ENCODE measurements at places on chromosomes 2 and 18.

DNA sequence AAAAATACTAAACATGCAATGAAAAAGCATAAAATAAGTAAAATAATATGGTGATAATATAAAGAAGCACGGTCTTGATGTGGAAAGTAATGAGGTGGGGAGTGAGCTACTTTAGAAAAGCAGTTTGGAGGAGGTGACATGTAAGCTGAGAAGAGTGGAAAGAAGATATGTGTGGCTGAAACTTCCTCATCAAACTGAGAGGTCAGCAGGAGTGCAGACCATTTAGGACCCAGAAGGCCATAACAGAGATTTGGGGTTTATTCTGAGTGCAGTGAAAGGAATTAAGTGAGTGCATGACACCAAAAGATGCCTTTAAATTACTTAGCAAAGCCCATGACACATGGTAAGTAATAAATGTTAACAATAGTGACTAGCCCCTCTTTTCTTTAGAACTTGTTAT is 24.4 kb upstream of the TMEM182 start:
- no peak for DNase-seq

GRCh38 chr18:24630346-24630880 is 170.0 kb downstream of the HRH4 start:
- DNase-seq, result no peak

GRCh38 chr2:110933420-110933819 is 187.3 kb upstream of the BCL2L11 start:
- DNase-seq, result no peak

DNA sequence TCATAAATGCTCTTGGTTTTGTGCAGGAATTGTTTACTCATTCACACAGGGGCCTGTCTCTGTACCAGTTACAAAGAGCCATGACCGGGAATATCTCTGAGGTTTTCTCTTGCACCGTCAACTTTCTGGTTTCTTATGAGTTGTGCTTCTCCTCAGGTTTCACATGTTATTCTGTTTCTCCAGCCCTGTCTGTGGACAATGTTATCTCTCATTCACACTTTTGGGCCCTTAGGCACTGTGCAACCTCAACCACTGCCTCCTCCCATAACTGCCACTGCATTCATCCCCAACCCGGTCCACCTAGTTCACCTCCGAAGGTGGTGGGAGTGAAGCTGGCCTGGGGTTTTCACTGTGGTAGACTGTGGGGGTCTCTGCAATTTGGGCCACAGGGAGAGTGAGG is 22.5 kb upstream of the NEDD4L start:
- no peak for DNase-seq

GRCh38 chr2:74005786-74006185 is 21.1 kb downstream of the TET3 start:
- no peak for DNase-seq

DNA sequence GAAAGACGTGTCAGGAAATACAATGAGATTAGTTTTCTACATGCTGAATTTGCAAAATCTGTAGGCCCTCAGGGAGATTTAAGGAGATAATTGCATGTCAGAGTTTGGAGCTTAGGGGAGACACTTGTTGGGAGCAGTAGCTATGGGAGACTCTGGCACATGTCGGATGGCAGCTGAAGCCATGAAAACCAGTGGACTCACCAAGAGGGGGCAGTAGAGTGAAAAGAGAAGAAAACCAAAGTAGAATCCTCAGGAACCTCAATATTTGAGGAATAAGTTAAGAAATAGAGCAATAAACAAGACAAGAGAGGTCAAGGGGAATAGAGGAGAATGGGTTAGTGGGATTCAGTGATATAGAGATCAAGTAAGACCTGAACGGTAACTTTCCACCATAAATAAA is 24.8 kb downstream of the RUFY4 start:
- no peak for DNase-seq

DNA sequence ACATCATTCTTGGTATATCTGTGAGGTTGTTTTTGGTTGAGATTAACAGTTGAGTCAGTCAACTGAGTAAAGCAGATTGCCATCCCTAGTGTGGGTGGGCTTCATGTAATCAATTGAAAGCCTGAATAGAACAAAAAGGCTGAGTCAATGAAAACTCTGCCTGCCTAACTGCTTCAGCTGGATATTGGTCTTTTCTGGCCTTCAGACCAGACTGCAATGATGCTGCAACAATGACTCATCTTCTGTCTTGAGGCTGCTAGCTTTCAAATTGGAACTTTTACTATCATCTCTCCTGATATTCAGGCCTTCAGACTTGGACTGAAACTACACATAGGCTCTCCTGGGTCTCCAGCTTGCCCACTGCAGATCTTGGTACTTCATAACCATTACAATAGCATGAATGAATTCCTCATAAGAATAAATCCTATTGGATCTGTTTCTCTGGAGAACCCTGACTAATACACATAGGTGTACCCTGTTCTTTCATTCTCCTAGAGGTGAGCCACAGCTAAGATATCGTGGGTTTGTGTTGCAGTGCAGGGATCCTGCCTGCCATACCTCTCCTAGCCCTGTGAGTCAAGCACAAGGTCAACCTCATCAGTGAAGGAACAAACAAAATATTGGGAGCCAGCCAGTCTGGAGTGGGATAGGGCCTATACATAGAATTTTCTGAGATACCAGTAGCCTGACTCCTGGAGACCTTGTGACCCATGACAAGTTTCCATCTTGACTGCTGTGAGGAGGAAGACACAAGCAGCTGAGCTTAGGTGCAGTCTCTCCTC is 473.8 kb downstream of the DCC start:
- DNase-seq, result peak; percentile 3

- DNase-seq, result no peak
Observed at GRCh38 chr2:38723173-38723572, 28.0 kb downstream of the SRSF7 start.

DNA sequence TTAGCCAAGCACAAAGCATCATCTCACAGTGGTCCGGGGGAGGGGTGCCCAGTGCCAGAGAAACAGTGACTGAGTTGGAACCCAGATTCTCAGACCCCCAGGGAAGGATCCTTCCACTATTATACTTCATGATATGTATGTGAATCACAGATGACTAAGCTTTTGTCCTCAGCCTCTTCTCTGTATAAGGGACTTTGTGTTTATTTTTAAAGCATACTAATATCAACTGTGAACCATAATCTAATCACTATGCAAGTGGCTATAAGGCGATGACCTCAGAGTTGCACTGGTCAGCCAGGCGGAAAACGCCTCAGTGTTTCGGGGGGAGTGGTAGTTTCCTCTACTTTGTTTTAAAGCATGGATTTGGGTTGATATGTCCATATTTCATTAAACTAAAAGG is 160.4 kb upstream of the TMEM200C start:
- DNase-seq, result peak; percentile 40

GRCh38 chr2:221716426-221717303 is 144.6 kb upstream of the EPHA4 start:
- DNase-seq, result no peak

- DNase-seq, result no peak
Observed at GRCh38 chr2:162062559-162062958, 11.5 kb downstream of the DPP4 start.

DNA sequence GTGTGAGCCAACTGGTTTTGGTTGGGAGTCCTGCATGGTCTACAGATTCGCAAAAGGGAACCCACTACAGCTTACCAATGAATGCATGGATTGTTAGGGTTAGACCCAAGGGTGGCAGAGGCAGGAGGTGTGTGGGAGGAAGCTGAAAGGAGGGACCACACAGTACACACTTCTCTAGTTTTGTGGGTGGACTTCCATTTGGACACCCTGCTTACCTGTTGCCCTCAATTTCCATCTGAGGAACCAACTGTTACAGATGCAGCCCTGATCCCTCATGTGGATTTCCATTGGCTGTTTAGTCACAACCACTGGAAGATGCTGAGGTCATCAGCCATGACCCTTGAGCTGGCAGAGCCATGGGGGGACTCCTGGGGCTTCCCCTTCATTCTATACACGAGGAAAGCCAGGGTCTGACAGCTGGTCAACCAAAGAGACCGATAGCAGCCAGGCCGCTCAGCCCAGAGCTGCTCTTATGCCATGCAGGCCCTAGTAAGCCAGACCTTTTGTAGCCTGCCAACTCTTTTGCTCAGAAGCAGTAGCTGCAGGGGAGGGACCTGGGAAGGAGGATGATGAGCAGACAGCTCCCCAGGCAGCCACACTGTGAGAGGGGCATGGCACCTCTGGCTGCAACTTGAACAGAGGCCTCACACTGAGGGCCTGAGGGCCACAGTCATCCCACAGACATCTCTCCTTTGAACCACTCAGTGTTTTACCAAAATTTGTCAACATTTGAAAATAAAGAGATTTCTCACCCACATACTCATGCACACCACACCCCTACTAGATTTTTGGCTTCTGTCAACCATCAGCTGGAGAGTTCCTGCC is 162.1 kb downstream of the SETBP1 start:
- DNase-seq, result no peak

GRCh38 chr2:24050041-24050979 is 769 bp downstream of the FKBP1B start:
- DNase-seq, result no peak

DNA sequence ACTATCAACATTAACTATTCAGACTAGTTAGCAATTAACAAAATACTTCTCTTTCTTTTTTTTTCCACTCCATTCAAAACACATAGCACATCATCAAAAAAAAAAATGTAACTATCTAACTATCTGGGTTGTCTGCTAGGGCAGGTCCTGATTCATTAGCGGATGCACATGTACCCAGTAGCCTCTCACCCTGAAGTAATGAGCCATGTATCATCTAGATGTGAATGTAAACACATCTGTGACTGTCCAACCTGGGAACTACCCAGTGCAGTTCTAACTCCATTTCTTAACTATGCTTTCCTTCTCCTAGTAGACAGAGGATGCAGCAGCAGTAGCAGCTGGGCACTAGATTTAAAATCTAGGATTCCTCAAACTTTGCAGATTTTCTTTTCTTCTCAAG is 183.1 kb upstream of the PIK3C3 start:
- no peak for DNase-seq
